Large intestine (tissue), 12 donors: ENCODE measurements at places on chromosomes 12 and 14.
A peak's percentile ranks its signal among the peaks of the same experiment; 100 is the strongest.

DNA sequence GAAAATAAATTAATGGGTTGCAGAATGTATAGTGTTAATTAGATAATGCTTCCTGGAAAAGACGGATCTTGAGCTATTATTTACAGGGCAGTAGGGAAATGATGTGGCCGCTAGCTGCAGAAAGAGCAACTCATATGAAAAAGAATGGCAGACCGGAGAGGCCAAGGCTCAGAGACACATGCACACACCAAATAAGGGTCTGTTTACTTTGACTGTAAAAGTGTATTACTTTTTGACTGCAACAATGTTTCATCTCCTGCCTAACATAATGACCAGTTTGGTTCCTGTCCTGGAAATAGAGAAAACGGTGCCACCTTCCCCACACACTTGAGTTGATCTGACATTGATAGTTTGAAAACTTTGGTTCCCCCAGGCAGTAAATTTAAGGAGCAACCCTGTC is 290.9 kb downstream of the CACNA1C start:
- no peak for DNase-seq

- no peak for DNase-seq
These were observed 11.1 kb downstream of the AKAP5 start for GRCh38 chr14:64476438-64476837.

GRCh38 chr12:121590476-121591143 is 9.8 kb upstream of the KDM2B start:
- peak; percentile 42 for DNase-seq

DNA sequence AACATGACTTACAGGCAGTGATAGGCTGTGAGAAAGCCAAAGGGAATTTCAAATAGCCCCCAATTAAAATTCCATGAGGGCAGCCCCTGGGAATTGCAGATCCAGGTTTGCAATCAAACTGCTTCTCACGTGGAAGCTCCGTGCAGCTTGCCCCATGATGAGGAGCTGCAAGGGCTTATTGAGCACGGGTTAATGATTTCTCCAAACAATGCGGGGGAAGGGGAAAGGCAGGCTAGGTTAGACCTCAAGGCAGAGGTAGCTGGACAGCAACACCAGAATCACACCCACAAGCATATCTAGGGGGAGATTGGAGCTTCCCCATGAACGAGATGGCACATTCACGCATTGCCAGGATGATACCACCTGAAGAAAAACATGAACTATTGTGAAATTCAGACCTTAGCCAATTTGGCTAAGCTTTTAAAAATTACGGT is 5.0 kb upstream of the DUSP6 start:
- DNase-seq = peak; percentile 95

DNA sequence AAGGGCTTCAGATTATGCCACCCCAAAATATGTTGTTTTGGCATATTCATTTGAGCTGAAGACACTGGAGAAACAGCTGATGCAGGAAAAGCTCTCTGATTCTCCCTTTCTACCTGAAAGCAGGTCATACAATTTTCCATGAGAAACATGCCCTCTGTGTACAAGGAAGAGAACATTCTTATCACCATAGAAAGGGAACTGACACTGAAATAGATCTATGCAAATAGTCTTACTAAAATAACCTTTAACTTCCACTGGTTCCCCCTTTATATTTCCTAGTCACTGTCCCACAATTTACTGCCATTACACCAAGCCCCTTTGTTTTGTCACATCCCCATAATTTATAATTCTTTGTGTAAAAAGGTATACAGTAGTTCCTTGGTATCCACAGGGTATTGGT is 9.6 kb upstream of the PHC1 start:
- DNase-seq = no peak

DNA sequence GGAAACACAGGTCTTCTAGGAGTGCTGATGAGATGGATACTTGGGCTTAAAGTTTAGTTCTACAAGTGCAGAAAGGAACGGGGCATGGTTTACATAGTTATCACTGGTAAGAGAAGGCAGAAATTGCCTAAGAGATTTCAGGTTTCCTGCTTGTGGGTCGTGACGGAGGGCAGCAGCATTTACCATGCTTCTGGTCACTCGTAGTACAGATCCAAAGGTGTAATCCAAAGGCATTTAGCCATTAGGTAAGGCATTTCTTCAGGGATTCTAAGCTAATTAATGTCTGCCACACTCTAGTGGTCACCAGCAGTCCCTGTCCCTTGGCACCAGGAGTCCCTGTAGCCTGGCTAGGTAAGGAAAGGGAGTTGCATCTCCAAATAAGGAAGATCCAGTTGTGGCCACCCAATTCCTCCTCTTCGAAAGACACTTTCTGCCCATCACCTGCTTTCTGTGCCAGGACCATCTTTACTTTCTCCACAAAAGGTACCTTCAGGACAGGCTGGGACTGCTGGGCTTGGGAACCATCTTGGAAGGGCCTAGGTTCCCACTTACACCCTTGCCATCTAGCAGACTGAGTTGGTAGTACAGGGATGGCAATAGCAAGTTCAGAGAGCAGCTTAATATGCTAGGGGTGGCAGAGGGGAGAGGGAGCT is 1.5 kb downstream of the GSTZ1 start:
- DNase-seq = no peak

DNA sequence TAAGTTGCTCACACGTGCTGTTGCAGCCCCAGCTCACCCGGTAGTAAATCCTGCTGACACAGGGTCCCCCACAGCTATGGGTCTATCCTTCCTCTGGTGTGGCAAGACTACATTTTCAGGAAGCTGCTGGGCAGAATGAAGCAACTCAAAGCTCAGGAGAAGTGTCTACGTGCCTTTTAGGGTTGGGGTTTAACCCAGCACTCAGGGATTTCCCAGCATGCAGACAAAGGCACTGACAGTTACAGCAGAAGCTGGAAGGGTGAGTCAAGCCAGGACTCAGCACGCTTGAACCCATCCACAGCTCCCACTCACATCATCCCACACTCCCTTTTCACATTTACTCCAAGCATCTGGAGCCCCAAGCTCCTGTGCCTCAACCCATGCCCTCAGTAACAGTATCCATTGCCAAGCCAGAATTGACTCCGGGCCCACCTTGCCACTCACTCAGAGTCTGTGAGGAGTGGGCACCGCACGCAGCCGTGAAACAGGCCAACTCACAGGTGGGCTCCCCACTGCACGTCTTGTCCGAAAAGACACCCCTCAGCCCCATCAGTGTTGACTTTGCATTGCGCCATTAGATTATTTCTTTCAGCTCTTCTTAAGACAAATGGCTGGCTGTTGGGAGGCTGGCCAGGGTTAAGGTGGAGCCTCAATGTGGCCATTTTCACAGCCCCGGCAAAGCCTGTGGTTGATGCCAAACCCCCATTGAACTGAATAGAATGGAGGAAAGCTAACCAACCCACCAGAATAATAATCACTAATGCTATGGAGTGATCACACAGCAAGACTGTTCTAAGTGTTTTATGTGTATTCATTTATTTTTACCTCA is 59.6 kb downstream of the ZFP36L1 start:
- no peak for DNase-seq

DNA sequence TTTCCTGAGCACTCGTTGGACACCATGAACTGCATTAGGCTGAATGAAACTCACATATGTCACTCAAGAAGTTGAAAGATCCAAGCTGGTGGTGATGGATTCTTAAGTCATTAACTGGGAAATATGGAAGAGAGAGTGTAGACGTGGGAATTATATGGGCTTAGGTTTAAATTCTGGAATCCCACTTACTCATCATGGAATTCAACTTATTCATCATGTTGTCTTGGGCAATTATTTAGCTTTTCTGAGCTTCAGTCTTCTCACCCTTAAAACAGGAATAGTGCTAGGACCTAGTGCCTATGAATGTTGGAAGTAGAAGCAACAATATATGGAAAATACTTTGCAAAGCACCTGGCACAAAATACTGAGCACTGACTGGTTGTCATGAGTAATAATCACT is 292.4 kb upstream of the TBX3 start:
- DNase-seq = no peak

- DNase-seq = no peak
These were observed 6.6 kb downstream of the MYH7 start for GRCh38 chr14:23428686-23429495.

- DNase-seq = peak; percentile 29
These were observed 202.4 kb downstream of the ITPR2 start for GRCh38 chr12:26630546-26631027.

DNA sequence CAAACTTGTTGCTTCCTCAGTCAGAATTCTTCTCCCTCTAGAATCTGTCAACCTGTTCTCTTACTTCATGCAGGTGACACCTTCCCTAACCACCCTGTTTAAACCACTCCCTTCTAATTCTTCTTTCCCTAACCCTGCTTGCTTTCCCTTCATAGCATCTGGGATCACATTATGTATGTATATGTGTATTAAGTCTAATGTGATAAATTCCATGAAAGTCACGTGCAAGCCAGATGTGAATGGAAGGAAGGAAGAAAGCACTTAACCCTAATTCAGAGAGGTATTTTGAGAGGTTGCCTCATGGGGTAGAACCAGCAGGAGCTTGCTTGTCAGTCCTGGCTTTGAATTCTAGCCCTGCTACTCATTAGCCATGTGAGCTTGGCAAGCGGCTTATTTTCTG is 340.0 kb downstream of the TRHDE start:
- DNase-seq = no peak

- no peak for DNase-seq
These were observed 886 bp downstream of the SIX1 start for GRCh38 chr14:60648249-60648933.

DNA sequence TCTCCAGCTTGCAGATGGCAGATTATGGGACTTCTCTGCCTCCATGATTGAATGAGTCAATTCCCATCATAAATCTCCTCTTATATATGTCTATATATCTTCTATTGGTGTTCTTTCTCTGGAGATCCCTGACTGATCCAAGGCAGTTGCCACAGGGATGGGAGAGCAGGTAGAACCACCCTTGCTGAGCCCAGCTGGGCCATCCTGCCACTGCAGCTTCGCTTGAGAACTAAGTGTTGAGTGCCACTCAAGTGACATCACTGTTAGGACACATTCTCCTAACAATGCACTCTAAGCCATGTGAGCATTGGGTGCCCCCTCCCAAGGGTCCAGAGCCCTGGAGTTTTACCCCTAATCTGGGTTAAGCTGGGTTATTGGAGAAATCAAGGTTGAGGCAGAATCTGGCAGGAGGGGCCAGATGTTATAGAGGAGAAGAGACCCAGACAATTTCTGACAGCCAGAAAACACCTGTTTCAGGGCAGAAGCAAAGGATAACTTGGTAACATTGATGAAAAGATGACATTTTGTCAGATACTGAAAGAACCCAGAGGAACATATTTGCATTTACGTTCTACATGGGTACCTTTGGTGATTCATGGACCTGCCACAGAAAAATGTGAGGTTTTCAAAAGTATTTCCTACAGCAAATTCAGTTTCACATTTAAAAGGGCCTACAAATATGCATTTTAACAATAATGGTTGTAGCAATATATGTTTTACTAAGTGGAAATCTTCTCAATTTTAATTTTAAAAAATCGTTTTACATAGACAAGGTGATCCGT is 57.2 kb upstream of the MAX start:
- no peak for DNase-seq

DNA sequence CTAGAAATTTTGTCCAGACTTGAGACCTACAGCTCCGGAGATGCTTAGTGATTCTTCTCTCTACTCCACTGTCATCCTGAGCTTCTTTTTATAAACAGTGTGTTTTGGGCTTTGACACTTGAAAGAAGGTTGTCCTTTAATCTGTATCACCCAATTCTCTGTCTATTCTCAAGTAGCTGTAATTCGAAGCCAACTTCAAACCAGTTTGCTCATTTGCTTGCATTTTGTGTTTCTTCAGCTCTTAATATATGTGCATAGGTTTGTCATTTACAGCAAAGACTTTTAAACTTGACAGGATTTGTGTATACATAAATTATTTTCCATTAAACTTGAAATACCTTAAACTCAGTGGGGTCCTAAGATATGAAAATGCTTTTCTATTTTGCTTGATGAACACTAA is 16.4 kb upstream of the MYBPC1 start:
- no peak for DNase-seq

DNA sequence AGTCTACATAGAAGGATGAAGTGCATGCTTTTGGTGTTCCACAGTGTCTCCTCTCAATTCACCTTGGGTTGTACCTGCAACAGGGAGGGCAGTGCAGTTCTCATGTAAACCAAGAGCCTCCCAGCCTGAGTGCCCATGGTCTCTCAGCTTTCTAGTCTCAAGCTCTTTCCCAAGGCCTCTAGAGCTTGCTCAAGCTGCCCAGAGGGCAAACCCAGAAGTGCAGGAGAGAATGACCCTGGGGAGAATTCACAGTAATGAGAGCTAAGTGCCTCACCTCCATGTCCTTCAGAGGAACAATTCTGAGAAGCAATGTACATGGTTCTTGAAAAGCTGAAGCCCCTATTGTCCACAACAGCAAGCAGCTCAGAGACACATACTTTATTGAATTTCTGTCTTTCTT is 180.5 kb downstream of the BCAT1 start:
- DNase-seq = no peak

GRCh38 chr14:55249423-55249822 is 21.8 kb upstream of the FBXO34 start:
- DNase-seq = no peak

DNA sequence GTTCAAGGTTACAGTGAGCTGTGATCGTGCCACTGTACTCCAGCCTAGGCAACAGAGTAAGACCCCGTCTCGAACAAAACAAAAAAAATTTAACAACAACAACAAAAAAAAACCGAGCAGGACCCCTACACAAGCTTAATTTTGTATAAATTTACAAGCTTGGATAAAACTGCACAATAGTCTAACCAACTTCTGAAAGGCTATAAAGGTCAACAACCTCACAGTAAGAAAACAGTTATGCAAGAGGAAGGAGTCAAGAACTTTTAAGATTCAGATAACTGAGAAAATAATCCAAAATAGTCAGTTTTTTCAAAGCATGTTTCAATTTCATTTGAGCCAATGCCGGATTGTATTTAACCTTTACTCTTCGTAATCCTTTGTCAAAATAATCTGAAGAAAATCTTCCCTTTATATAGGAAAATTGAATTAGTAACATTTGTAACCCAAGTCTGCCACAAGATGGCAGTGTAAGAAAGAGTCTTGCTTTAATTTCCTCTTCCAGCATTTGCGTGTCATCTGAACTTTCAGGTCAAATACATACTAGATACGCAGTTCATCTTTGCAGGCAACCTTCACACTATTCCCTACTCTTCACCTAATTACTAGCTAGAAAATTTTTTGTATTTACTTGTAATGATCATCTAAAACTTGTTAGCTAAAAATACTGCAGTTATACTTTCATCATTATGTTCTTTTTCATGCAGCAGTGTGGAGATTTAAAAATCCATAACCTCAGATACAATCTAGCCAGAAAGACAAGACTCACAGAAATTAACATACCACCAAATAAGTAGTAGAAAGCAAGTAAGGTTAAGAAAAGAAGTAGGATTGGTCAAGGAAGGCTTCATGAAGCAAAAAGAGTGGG is 5.8 kb downstream of the CCNB1IP1 start:
- DNase-seq = peak; percentile 65
